ENCODE measurements at places on chromosomes 11 and 22.
A peak's percentile ranks its signal among the peaks of the same experiment; 100 is the strongest.

- DNase-seq, result no peak
Measured at GRCh38 chr11:123051634-123052033, 10.3 kb downstream of the HSPA8 start.

- DNase-seq, result no peak
Measured at GRCh38 chr11:60923800-60924109, 505 bp upstream of the TMEM132A start.

DNA sequence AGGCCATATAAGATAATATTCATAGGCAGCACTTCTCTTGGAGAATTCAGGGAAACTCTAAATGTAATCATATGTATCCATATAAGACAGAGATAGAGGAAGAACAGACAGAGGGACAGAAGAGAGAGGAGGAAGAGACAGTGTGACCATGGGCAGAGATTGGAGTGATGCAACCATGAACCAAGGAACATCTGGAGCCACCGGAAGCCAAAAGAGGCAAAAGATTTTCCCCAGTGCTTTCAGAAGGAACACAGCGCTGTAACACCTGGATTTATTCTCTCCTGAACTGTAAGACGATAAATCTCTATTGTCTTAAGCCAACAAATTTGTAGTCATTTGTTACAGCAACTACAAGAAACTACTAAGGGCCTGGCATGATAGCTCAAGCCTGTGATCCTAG lies 57.7 kb downstream of the GAB2 start:
- DNase-seq, result no peak

GRCh38 chr11:60818057-60818456 lies 23.9 kb upstream of the CCDC86 start:
- no peak for DNase-seq

DNA sequence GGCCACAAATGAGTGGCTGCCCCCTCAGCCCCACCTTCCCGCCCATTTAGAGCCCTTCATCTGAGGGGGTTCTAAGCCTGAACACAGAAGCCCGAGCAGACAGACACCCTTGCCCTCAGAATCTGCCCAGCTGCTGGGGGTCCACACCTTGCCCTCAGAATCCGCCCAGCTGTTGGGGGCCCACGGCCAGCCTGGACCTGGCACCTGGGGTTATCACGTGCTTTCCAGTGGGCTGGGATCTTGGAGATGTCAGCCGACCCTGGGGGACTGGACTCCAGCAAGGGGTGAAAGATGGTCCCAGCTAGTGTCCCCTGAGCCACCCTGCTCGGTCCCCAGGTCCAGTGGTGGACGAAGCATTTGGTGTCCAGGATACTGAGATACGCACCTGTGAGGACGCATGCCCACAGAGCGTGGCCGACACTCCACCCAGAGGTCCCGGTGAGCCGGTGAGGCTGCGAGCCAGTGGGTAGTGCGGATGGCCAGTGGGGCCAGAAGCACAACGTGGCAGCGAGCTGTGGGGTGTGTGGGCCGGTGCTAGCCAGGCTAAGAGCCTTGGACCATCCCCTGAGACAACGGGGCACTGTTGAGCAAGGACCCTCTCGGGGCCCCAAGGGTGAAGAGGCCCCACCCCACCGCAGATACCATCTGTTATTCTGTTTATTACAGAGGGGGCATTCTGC lies 3.1 kb upstream of the CTSD start:
- DNase-seq, result peak; percentile 35

- peak; percentile 52 for DNase-seq
Measured at GRCh38 chr11:117045956-117046355, 52.3 kb downstream of the SIK3 start.

- DNase-seq, result no peak
Measured at GRCh38 chr11:65546217-65546958, 11.8 kb downstream of the LTBP3 start.

DNA sequence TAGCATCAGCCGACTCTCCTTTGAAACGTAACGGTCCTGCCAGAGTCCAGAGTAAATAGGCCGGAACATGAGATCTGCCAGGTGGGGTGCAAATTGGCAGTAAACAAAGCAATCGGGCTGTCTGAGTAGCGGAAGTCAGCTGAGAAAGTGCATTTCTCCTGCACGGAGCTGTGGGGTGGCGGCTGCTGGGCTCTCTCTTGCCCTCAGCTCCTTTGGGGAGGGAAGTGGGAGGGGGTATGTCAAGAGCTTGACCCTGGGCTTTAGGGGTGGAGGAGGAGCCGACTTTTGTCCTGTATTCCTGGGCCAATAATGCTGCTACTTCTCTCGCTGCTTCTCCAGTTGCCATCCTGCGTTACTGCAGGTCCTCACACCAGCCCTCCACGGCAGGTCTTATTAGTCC lies 11.6 kb downstream of the GRIK4 start:
- DNase-seq, result no peak

GRCh38 chr11:100756559-100756958 lies 69.5 kb downstream of the ARHGAP42 start:
- no peak for DNase-seq

GRCh38 chr11:60594998-60595642 lies 79.9 kb downstream of the MS4A13 start:
- DNase-seq, result no peak

DNA sequence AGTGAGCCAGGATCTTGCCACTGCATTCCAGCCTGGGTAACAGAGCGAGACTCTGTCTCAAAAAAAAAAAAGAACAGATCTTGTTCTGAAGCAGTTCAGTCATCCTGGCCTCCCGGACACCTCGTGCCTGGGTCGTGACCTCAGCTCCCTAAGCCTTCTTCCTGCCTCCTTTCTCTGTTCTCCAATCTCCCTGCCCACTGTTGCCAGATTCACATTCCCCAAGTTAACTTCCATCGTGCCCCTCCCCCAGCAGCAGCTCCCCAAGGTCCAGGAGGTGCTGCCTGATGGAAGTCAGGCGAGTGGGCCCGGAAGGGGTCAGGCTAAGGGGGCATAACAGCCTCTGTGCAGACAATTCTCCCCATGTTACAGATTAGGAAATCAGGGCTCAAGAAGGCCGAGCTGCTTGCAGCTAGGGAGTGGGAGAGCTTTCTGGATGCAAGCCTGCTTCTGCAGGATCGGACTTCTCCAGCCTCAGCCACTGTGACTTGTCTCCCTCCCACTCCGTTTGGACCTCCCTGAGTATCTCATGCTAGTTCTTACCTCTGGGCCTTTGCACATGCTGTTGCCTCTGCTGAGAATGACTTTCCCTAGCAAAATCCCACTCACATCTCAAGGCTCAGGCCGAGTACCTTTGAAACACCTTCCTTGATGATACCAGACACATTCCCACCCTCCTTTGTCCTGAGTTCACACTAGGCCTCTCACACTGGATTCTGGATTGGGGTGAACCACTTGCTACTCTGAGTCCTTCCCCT lies 14.3 kb upstream of the TMEM184B start:
- no peak for DNase-seq

GRCh38 chr11:28728666-28729065 lies 620.5 kb downstream of the METTL15 start:
- DNase-seq, result no peak

- DNase-seq, result no peak
Measured at GRCh38 chr11:2348986-2349385, 28.1 kb upstream of the CD81 start.

DNA sequence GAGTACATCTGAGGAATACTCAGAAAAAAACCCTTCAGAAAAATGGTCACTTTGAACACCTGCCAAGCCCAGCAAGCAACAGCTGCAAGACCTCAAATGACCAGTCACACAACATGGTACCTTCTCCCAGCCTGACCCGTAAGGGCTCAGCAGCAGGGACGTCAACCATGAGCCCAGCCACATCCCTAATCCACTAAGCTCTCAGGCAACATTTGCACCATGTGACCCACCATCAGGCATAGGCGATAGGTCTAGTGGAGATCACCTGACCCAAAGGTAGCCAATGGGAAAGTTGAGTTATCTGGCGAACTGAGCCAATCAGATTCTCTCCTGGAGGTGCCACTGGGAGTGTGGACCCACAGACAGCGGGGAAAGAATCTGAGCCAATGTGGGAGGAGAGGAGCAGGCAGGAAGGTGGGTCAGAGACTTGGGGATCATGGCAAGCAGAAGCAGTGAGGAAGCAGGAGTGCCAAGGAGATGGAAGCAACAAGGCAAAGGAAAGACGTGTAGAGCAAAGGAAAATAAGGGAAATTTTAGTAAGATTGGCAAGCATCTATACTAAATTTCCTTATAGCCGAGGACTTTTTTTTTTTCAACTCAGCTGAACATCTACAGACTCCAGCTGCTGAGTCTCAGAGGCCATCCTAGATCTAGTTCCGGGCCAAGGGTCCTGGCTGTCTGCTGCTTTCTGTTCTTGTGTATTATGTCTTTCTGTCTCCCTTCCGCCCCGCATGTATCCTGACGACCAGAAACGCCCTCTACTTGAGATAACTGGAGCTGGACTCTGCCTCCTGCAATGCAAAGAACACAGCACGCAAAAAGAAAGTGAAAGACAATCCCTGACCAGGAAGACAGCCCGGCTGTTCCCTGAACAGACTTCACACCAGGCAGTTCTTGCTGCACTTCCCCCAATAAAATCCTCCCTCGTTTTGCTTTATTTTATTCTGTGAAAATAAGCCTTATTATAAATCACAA lies 11.0 kb upstream of the PLAAT2 start:
- DNase-seq, result no peak

GRCh38 chr11:9752091-9752490 lies 88.2 kb downstream of the SWAP70 start:
- DNase-seq, result no peak

- peak; percentile 62 for DNase-seq
Measured at GRCh38 chr22:27032091-27032761, 374.8 kb downstream of the MIAT start.

GRCh38 chr11:133834682-133835592 lies 10.4 kb downstream of the SPATA19 start:
- no peak for DNase-seq

- no peak for DNase-seq
Measured at GRCh38 chr11:2166091-2166851, 5.3 kb upstream of the INS start.

DNA sequence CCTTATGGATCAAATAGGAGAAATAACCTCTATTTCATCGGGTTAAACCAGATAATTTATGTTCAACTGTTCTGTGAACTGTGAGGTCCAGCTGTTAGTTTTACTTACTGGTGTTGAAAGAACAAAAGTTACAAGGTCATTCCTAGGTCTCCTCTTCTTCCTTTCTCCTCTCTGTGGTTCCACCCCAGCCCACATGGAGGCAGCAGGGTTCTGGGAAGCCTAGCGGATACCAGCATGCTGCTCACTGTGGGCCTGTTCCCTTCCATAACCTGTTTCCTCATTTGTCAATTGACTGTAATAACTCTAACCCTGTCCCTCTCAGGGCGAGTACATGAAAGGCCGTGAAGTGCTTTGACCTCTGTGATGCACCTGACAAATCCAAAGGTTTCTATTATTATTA lies 27.8 kb downstream of the RELT start:
- peak; percentile 76 for DNase-seq

DNA sequence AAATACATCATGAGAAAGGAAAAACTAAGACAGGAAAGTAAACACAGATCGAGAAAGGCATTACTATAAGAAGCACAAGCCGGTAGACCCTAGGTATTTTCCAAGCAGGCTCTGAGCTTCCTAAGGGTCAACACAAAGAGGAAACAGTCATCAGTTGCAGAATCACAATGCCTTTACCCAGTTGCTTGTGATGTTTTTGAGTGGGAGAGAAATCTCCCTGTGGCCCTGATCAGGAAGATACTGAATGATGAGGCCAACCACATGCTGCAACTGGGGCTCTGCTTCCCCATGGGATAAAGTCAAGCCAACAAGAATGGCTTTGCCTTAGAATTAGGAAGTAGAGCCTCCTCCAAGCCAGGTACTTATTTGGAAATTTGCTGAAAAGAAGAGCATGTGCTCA lies 132.6 kb downstream of the MICAL2 start:
- no peak for DNase-seq

DNA sequence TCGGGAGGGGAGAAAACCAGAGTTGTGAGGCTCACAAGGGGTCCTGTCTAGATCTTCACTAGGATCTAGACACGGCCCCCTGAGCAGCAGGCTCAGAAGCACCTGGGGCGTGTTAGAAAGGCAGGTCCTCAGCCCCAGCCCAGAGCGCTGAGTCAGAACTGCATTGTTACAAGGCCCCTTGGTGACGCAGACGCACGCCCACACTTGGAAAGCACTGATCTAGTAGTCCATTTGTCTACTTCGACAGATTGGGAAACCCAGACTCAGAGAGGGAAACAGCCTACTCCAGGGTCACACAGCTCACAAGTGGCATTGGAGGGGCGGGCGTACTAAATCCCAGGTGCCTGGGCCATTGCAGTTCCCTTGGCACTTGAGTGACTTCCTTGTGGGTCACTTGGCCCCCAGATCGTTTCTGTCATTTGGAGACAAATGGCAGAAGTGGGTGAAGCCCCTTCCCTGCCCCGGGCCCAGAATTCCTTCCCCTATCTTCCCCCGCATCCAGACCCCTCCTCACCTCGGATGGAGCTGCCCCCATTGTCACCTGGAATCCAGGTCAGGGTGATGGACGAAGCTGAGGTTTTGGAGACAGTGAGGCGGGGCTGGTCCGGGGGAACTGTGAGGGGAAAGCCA lies 110.8 kb downstream of the CEP164 start:
- DNase-seq, result peak; percentile 72

- no peak for DNase-seq
Measured at GRCh38 chr11:18754308-18754707, 28.3 kb upstream of the IGSF22 start.

DNA sequence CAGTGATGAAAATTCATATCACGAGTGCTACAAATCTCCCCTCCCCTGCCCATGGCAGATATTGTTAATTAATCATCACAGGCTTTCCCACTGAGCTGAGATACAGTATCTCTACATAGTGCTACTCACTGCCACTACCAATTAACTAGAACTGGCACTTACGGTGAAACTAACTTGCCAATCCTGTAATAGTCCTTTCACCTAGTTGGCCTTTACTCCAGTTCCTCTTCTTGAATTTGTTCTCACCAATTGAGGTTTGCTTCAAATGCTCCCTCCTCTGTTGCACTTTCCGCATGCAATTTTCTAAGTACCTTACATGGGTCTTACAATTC lies 11.9 kb upstream of the PRRG4 start:
- no peak for DNase-seq

GRCh38 chr11:88886796-88887195 lies 179.0 kb downstream of the GRM5 start:
- DNase-seq, result no peak

GRCh38 chr22:18005201-18005926 lies 19.0 kb downstream of the MICAL3 start:
- no peak for DNase-seq

DNA sequence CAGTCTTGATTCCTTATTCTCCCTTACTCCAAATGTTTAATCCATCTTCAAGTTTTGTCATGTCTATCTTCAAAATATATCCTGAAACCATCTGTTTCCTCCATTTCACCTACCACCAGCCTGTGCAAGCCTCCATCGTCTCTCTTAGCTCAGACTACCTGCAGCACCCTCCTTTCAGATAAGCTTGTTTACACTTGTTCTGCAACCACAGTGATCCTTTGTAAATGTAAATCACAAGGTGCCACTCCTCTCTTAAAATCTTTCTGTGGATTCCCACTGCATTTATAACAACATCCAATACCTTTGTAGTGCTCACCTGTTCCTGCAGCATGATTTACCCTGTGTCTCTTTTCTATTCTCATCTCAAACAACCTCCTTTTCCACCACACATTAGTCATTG lies 31.8 kb upstream of the GPR83 start:
- DNase-seq, result no peak

- no peak for DNase-seq
Measured at GRCh38 chr22:42291287-42291686, 20.8 kb upstream of the TCF20 start.

GRCh38 chr22:45064313-45065278 lies 54.8 kb upstream of the PHF21B start:
- DNase-seq, result no peak

GRCh38 chr11:17352950-17353820 lies 1.6 kb downstream of the NCR3LG1 start:
- DNase-seq, result peak; percentile 74

- DNase-seq, result no peak
Measured at GRCh38 chr11:65051398-65051858, 6.9 kb downstream of the NAALADL1 start.

Data from dorsolateral prefrontal cortex (tissue), 122 donors.